H7 (cell line): ENCODE measurements at places on chromosomes 16 and 17.

GRCh38 chr16:55398762-55399161 lies 74.8 kb downstream of the IRX6 start:
- no peak for DNase-seq

- DNase-seq, result no peak
Observed at GRCh38 chr17:41403404-41404023, 6.1 kb upstream of the KRT31 start.

GRCh38 chr16:48824271-48824670 lies 214.3 kb upstream of the N4BP1 start:
- no peak for DNase-seq

DNA sequence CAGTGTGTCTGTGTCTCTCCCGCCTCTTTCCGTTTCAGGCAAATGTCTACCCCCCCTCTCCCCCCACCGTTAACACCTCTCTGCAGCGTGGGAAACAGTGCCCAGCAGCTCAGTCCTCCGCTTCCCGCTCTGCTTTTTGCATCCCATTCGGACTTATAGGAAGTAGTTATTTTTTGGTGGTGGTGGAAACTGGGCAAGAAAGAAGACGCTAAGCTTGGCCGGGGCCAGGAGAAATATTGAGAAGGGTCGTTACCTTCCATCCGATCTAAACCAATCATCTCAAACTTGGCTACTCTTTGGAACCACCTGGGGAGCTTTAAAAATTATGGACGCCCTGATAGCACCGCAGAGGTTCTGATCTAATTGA lies 499 bp upstream of the HLF start:
- peak; percentile 26 for DNase-seq

GRCh38 chr17:36188891-36189306 lies 7.7 kb downstream of the CCL3L1 start:
- no peak for DNase-seq

- no peak for DNase-seq
Observed at GRCh38 chr17:15738066-15738465, 6.0 kb downstream of the TBC1D26 start.

GRCh38 chr16:21613781-21614180 lies 14.4 kb downstream of the METTL9 start:
- DNase-seq, result no peak

DNA sequence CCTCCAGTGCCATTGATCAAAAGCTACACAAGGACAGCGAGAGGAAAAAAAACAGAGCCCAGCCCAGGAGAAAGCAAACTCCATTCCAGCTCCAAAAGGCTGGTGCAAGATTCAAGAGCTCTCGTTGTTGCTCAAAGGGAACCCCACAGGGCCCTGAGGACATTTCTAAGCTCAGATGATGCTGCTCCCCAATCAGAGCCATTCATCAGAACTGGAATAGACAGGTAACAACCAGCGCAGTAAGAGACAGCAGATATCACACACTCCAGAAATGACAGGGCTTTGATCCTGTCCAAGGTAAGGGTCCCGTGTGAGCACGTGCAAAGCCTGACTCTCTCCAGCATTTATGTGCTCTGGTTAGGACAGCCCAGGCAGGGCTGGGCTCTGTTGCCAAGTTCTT lies 20.1 kb downstream of the PMP22 start:
- no peak for DNase-seq

- DNase-seq, result peak; percentile 43
Observed at GRCh38 chr16:84730406-84731106, 30.8 kb downstream of the USP10 start.

DNA sequence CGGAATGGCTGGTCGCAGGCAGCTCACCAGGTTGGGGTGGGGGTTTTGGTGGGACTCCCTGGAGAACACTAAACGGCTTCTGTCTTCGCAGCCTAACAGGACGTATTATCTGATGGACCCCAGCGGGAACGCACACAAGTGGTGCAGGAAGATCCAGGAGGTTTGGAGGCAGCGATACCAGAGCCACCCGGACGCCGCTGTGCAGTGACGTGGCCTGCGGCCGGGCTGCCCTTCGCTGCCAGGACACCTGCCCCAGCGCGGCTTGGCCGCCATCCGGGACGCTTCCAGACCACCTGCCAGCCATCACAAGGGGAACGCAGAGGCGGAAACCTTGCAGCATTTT lies 59.7 kb downstream of the PDPK1 start:
- DNase-seq, result peak; percentile 44

DNA sequence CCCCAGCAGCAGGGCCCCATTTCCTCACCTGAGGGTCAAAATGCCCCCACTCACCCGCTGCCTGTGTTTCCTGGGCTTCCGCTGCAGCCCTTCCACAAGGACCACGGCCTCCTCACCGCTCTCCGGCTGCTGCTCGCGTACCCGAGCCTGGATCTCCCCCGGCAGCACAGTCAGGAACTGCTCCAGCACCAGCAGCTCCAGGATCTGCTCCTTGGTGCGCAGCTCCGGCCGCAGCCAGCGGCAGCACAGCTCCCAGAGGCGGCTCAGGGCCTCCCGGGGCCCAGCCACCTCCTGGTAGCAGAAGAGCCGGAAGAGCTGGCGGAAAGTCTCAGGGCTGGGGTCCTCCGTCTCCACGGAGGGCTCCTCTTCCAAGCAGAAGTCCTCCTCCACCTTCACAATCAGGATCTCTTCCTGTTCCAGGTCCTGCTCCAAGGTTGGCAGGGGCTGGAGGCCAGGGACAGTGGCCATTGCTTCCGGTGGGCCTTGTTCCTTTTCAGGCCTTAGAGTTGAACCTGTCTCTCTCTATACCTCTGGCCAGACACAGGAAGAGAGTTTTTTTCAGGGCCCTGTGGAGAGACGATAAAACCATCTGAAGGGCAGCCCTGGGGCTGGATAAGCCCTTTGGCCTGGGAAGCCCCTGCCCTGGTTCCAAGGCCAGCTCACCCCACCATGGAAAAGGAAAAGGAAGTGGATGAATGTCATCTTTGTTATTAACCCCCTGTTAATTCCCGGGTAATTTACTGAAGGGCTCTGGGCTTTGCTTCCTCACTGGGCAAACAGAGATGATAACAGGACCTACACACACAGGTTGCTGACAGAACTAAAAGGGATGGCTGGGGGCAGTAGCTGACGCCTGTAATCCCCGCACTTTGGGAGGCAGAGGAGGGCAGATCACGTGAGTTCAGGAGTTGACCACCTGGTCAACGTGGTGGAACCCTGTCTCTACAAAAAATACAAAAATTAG lies 1.2 kb downstream of the ZNF500 start:
- no peak for DNase-seq

- DNase-seq, result no peak
Observed at GRCh38 chr17:64443086-64443760, 5.7 kb upstream of the MILR1 start.

DNA sequence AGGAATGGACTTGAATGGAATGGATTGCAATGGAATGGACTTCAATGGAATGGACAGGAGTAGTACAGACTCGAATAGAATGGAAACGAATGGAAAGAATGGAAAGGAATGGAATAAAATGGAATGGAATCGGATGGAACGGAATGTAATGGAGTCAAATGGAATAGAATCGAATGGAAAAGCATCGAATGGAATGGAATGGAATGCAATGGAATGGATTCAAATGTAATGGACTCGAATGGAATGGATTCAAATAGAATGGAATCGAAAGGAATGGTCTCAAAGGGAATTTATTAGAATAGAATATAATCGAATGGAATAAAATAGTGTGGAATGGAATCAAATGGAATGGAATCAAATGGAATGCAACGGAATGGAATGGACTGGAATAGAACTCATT lies 484.9 kb upstream of the WSB1 start:
- DNase-seq, result no peak

- no peak for DNase-seq
Observed at GRCh38 chr16:80742331-80742730, 62.1 kb downstream of the CDYL2 start.

DNA sequence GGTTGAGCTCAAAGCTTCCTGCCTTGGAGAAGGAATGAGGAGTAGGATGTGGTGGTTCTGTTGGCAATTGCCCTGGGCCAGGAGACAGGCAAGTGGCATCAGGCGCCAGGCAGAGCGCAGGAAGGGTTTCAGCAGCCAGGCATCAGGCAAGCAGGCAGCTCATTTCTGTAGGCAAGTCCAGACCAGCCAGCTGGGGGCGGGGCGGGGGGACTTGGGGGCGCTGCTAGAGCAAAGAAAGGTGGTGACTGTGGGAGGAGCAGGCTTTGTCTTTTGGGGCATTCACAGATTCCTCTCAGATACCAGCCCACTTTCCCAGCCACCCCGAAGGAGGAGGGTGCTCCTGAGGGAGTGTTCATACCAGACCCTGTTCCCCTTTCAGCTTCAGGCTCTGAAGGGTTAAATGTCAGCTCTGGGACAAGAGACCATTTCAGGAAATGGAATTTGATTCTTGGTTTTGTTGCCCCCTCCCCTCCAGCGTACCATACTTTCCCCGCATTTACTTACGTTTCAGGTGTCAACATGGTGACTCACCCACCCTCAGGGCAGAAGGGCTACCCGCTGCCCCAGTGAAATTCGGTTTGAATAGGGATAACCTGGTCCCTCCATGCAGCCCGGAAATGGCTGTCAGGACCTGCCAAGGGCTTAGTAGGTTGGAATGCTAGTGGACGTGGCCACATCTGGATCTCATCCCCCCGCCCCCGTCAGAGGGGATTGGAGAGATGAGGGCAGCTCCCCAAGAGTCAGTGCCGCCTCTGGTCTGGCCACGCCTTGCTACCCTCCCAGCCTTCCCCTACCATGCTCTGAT lies 13.2 kb downstream of the NGFR start:
- DNase-seq, result peak; percentile 86

- no peak for DNase-seq
Observed at GRCh38 chr17:80727409-80727755, 182.7 kb downstream of the RPTOR start.

DNA sequence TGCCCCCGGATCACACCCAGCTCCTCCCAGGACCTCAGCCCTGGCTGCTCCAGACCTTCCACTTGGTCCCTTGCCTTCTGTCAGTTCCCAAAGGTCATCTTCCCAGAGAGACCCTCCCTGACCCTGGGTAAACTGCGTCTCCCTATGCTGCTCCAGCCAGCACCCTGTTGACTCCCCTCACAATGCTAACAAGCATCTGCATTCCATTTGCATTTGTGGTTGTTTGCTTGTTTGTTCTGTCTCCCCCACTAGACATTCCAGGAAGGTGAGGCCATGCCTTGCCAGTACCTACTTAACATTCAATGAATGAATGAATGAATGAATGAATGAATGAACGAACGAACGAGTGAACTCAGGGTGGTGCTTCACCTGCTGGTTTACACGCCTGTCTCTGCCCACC lies 171.2 kb downstream of the WSCD1 start:
- DNase-seq, result peak; percentile 51

GRCh38 chr16:67421030-67421429 lies 4.8 kb upstream of the ZDHHC1 start:
- no peak for DNase-seq

GRCh38 chr17:56217921-56218320 lies 64.6 kb downstream of the ANKFN1 start:
- no peak for DNase-seq

DNA sequence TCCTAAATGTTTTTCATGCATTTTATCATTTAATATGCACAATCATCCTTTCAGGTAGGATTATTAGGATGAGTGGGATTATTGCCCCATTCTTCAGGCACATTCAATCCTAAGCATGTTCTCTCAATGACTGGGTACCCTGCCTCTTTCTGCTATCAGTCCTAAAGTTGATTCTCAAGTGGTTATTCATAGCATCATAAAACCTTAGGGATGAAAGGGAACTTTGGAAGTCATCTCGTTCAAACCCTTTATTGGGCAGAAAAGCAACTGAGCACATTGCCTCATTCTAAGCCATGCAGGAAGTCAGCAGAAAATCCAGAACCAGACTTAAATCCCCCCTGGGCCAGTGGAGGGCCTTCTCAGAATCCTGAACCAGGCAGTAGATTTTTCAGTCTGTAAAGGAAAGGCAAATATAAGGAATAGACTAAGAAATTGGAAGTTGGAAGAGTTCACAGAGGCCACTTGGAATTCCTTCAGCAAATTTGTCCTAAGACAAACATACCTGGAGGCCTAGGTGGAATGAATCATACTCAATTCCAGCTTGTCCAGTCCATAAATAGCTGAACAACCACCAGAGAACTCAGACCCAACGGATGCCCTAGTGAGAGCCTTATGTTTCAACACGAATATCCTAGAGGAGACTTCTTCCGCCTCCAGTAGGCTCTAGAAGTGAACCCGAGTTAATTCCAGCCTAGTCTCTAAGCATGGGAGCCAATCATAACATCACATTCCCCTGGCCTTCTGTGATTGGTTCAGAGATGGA lies 62.7 kb downstream of the IRX6 start:
- DNase-seq, result no peak

DNA sequence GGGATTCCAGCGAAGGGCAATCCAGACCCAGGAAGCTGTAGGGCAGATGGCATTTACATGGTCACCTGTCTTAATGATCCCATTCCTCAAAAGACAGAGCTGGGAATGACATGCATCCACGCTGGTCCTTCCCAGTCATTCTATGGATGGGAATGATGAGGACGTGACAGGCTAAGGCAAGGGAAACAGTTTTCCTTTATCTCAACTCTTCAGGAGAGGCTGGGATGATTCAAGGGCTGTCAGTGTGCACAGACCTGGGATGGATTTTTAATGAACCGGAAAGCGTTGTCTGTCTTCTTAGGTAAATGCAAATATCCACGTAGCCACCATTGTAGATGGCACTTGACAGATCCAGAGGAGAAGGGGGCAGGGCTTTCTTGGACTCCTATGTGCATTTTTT lies 483.2 kb upstream of the EEF2KMT start:
- DNase-seq, result no peak
